ENCODE measurements at places on chromosomes 1 and 21.

DNA sequence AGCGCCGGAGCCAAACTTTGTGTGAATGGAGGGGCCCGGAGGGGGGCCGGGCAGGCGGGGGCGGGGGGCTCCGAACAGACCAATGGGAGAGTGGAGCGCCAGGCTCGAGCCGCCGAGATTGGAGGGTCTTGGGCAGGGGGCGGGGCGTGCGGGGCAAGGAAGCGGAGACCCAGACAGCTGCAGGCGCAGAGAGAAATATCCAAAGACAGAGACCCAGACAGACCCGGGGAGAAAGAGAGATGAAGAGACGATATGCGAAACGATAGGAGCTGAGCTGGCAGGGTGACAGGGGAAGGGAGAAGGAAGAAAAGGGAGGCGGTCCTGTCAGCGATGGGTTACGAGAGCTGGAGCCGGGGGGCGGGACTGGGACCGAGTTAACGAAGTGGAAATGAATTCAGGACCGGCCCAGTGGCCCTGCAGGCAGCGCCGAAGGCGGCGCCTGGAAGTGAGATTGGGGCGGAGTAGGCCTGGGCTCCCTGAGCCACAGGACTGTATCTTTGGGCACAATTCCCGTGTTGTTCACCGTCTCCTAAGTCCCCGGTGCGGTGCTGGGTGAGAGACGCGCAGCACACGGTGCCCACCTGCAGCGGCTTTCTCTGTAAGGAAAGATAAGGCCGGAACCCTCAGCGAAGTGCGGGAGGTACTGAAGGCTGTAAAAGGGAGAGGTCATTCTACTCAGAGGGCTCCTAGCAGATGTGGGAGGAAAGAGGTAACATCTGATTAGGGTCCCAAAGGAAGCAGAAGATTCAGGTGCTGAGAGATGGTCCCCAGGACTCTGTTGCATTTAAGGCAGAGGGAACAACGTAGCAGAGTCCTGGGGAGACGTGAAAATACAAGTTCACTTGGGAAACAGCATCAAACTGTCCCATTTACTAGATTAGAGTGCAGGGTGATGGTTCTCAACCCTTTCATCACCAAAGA is 543 bp upstream of the KCNJ10 start:
- peak; percentile 54 for DNase-seq

DNA sequence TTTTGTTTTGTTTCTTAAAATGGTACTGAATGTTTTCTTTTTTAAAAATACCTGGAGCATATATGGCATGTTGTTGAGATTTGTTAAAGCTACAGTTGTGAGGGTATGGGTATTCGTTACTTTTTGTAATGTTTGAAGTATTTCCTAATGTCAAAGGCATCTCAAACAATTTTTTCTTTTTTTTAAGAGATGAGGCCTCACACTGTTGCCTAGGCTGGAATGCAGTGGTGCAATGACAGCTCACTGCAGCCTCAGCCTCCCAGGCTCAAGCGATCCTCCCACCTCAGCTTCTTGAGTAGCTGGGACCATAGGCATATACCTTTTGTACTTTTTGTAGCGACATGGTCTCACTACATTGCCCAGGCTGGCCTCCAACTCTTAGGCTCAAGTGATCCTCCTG is 16.1 kb downstream of the CLCN6 start:
- no peak for DNase-seq

DNA sequence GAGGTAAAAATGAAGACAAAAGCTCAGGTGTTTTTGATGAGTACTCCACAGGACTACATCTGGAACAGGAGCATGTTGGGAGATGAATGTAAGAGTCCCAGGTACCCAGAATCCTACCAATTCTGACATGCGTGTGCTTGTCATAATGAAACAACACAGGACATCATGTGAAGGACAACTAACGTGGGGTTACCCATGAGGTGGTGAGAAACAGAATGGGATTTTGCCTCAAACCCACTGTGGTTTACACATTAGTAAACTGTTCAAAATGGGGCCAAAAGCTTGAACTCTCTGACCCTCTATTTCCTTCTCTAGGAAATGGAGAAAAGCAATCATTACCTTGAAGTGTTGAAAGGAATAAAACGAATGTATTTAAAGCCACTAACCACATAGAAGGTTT is 266.2 kb downstream of the RGS7 start:
- no peak for DNase-seq

DNA sequence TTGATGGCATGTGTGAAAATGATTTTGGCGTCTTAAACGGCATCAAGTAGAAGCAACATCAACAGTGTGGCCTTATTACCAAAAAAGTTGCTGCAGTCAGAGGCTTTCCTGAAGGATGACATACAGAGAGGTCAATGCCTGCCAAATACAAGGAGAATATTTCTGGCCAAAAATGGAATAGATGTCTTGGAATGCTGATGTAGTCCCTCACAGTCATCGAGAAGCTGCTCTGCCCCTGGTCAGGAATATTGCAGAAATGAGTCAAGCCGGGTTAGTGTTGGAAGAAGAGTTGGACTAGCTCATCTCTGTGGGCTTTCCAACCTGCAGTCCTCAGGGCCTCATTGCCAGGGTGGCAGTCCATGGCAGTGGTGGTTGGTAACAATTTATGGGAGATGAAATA is 42.1 kb downstream of the NOS1AP start:
- DNase-seq, result no peak

- DNase-seq, result no peak
These were observed 43.5 kb downstream of the MAST2 start for GRCh38 chr1:45846931-45847330.
